ENCODE measurements at places on chromosomes 1 and 21. TPM values are rescaled to one million over a fixed set of nuclear protein-coding genes. Genes with fewer than 3 reads are reported as not detected.

DNA sequence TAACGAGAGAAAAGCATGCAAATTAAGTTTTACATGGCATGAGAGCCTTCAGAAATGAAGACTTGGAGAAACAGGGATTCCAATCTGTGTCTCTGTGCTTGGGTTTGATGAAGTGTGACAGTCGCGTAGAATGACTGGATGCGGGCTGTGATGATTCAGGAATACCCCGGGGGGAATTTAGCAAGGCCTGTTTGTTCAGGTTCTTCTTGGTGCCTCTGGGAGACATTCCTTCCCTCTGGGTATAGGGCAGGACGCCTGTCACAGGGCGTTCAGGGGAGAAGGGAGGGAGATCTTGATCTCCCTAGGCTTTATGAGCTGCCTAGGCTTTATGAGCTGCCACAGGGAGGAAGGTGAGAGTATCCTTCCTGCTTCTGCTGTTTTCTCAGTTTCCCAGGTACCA is 36.6 kb downstream of the DOP1B start:
- DNase-seq, result no peak

DNA sequence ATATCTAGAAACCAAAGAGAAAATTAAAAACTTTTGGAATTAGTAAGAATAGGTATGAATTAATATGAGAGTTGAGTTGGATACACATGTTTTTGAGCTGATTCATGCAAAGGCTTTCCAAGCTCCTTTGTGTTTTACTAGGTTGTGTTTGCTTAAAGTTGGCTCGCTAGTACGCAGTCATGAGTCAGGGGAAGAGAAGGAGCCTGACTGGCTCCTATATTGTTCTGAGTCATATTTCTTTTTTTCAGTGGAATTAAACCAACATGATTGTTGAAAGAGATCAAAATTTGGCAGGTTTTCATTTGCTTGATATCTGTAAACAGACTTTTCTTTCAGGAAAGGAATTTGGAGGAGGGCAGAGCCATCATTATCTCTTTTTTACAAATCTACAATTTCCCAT is 66.7 kb downstream of the MAGI3 start:
- no peak for DNase-seq

DNA sequence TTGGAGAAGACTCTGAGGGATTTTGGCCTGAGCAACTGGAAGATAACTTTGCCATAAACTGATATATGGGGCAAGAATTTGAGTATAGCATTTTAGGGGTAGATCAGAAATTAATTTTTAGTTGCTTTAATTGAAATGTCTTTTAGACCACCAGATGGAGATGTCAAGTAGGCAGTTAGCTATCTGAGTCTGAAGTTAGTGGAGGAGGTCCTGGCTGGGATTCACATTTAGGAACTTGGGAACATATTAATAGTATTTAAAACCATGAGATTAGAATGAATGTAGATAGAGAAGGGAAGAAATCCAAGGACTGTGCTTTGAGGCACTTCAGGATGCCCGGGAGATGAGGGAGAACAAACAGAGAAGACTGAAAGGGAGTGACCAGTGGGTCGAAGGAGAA is 32.6 kb downstream of the SLC44A3 start:
- DNase-seq, result no peak

DNA sequence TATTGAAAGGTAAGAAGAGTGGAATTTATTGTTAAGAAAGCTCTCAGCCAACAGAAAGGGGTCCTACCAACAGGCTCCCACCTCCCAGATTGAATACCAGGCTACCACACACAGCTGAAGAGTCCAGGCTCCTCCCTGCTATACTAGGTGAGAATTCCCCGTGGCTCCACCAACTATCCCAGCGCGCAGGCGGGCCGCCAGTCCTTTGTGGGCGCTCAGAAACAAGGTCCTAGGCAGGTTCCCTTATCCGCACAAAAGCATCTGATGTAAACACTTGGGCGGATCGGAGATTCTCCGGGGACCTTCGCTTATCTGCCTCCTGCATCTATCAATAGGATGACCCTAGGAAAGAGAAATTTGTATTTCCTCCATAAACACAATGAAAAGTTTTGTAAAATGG is 423.9 kb upstream of the ADGRL4 start:
- DNase-seq, result no peak

GRCh38 chr1:45669859-45670655 is 16.3 kb downstream of the GPBP1L1 start:
- DNase-seq, result no peak

- DNase-seq, result no peak
Observed at GRCh38 chr1:57157818-57158603, 192.2 kb upstream of the C8B start.

- DNase-seq, result no peak
Observed at GRCh38 chr1:58310881-58311280, 235.6 kb downstream of the OMA1 start.

DNA sequence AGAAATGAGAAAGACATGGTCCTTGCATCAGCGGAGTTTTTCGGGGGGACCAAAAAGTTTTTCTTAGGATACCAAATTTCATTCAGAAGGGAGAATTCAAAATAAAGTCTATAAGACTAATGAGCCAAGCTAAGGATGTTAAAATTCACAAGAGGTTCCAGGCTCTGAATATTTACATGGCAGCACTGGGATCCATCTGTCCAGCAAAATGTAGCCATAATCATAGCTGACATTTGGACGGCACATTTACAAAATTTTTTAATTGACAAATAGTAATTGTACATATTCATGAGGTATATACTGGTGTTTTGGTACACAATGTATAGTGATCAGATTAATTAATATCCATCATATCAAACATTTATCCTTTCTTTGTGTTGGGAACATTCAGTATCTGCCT is 107.9 kb downstream of the ZNF648 start:
- no peak for DNase-seq

DNA sequence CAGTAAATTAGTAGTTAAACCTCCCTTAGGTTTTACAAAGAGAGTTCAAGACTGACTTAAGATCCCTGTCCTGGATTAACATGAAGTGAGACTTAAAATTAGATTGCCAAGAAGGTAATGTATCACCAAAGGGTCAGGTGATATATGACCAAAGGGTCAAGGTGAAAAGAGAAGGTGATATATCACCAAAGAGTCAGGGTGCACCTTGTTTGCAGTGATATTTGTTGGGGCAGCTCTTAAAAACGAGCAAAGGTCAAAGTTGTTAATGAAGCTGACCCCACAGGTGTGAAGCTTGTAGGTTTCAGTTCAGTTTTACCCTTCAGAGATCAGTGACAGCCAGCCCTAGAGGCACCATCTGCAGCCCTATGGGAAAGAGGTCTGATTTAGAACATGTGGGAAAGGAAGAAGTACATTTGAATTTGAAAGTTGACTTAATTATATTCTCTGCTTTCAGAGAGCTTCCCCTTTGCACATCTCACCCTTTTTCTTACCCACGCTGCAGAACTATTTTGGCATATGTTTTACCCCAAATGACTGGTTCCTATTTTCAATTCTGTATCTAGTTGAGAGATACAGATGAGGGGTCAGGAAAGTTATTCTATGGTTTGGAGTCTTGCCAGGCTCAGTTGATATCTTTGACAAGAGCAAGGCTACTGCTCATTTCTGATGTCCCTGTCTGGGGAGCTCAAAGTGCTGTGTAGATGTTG is 170.8 kb downstream of the S1PR1 start:
- no peak for DNase-seq

- no peak for DNase-seq
Observed at GRCh38 chr1:247548092-247548491, 842 bp upstream of the GCSAML start.

GRCh38 chr1:179082333-179082998 is 596 bp downstream of the TOR3A start:
- peak; percentile 43 for DNase-seq

DNA sequence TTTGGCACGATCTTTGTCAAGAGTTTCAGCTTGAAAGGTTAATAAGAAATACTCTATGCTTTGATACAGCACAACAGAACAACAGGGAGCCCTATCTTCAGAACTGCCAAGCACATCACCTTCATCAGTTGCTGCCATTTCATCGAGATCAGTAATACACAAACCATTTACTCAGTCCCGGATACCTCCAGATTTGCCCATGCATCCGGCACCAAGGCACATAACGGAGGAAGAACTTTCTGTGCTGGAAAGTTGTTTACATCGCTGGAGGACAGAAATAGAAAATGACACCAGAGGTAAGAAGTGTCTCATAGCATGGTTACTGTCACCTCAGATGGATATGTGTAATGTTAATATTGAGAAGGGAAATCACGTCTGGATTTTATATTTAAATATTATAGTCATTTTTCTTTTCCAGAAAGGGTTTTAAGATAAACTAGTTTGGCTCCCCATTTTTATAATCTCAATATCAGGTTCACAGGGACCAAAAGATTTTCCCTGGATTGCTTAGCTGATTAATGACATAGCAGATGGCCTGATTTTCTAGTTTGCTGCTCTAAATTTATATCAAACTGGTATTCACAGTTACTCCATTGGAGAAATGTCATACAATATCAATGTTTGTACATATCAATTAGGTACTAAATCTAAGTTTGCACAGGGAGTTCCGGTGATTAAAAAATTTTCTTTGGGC is 97.3 kb downstream of the USP25 start:
- no peak for DNase-seq

GRCh38 chr1:182281541-182281940 is 110.0 kb downstream of the GLUL start:
- no peak for DNase-seq

DNA sequence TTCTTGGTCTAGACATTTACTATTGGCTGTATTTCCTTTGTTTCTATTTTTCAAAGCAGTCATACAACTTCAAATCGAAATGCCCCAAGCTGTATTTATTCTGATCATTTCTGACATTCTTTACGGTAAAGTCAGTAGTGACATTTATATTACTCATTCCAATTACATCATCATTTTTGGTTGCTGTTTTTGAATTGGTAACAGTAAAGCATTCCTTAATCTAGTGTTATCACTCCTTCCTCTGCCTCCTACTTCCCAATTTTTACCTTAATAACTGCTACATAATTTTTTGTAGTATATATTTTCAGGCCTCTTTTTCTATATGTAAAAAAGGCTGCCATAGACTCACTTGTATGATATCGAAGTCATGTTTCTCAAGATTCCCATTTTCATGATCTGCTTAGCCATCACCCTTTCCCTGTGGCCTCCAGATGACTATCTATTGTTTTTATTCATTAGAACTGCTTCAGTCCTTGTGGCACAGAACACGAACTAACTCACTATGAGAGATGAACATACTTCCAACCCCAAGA is 167.2 kb downstream of the RUNX1 start:
- no peak for DNase-seq

DNA sequence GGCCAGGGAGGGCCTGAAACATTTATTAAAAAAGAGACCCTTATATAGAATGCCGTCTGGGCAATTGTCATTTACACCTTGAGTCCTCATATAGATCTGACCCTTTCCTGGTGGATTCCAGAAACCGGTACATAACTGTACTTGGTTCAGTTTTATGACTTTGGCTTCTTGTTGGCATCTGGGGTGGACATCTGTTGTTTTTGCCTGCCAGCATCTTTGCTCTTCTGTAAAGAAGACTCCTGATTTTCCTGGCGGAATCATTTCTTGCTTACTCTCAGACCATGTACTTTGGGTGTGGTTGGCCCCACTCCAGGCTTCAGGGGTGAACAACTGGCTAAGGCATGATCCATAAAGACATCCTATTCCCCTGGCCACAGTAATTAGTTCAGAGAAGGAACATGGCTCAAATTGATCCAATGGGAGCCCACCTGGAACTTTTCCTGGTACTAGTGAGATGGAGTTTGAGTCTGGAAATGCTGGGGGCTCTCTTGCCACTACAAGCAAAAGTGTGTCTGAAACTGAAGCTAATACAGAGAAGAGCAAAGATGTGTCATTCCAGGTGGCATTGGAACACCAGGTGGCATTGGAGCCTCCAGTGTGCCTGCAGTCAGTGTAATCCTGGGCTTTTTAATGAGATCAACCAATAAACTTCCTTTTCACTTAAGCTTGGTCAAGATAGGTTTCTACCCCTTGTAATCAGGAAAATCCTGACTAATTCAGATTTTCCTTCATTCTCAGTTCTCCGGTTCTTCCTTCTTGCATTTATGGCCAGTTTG is 332.5 kb upstream of the CAMK1G start:
- DNase-seq, result no peak

GRCh38 chr1:240287722-240288121 is 196.0 kb downstream of the FMN2 start:
- no peak for DNase-seq

- DNase-seq, result no peak
Observed at GRCh38 chr1:25698252-25698651, 81.7 kb downstream of the MAN1C1 start.

DNA sequence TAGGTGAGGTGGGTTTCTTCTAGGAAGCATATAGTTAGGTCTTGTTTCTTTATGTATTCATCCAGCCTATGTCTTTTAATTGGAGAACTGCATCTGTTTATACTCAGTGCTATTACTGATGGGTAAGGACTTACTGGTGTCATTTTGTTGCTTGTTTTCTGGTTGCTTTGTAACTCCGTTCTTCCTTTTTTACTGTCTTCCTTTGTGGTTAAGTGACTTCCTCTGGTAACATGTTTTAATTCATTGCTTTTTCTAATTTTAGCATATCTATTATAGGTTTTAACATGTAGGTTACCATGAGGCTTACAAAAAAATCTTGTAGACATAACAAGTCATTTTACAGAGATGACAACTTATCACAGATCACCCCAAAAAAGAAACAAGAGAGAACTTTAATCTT is 160.8 kb downstream of the VAV3 start:
- no peak for DNase-seq

Gene SPRR3
- not detected for total RNA-seq

Gene ZNF669
- total RNA-seq, result 9.6 TPM

Gene NBPF4
- total RNA-seq, result not detected

Gene ESRRG
- not detected for total RNA-seq

Gene FAM151A
- not detected for total RNA-seq

Gene KANK4
- not detected for total RNA-seq

Gene SH2D5
- total RNA-seq, result 2.8 TPM

Gene C1orf74
- 1.5 TPM for total RNA-seq

Gene TIAM1
- 28.2 TPM for total RNA-seq

Measured in activated naive CD8-positive, alpha-beta T cell treated with anti-CD3 and anti-CD28 coated beads for 36 hours (primary cell).